ENCODE measurements at places on chromosomes 5 and 9.

GRCh38 chr5:51960617-51961121 is 577.4 kb downstream of the ISL1 start:
- DNase-seq: peak; percentile 41

GRCh38 chr9:122219856-122220672 is 8.7 kb downstream of the LHX6 start:
- no peak for DNase-seq

- DNase-seq: no peak
These were observed 188.3 kb upstream of the MEF2C start for GRCh38 chr5:89071101-89071940.

DNA sequence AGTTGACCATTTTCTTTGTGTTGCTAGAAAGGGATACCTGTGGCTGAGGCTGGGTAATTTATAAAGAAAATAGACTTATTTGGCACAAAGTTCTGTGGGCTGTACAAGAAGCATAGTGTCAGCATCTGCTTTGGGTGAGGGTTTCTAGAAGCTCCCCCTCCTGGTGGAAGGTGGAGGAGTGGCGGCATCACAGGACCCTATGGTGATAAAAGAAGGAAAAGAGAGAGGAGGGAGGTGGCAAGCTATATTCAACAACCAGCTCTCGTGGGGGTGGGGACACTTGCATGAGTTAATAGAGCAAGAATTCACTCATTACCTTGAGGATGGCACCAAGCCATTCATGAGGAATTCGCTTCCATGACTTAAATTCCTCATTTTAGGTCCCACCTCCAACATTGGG is 2041.4 kb upstream of the CDH9 start:
- no peak for DNase-seq

DNA sequence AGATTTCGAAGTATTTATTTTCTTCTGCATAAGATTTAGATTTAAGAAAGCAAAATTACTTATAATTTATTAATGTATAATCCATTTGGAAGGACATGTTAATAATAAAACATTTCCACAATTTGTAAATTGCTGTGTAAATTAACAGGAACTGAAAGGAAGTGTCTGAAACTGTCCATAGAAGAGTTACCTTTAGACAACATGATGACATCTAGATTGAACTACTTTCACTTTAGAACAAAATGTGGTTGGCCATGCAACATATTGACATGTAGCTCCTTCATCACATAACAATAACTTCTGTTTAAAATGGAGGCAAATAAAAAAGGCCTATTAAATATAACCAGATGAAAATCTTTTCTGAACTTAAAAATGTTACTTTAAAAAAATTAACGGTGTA is 1849.5 kb upstream of the ACO1 start:
- no peak for DNase-seq

GRCh38 chr5:21774281-21774680 is 1078.9 kb downstream of the CDH12 start:
- DNase-seq: no peak

GRCh38 chr5:96595300-96596090 is 66.7 kb upstream of the CAST start:
- DNase-seq: peak; percentile 5

GRCh38 chr9:96020792-96021550 is 145.5 kb downstream of the ERCC6L2 start:
- DNase-seq: peak; percentile 18

DNA sequence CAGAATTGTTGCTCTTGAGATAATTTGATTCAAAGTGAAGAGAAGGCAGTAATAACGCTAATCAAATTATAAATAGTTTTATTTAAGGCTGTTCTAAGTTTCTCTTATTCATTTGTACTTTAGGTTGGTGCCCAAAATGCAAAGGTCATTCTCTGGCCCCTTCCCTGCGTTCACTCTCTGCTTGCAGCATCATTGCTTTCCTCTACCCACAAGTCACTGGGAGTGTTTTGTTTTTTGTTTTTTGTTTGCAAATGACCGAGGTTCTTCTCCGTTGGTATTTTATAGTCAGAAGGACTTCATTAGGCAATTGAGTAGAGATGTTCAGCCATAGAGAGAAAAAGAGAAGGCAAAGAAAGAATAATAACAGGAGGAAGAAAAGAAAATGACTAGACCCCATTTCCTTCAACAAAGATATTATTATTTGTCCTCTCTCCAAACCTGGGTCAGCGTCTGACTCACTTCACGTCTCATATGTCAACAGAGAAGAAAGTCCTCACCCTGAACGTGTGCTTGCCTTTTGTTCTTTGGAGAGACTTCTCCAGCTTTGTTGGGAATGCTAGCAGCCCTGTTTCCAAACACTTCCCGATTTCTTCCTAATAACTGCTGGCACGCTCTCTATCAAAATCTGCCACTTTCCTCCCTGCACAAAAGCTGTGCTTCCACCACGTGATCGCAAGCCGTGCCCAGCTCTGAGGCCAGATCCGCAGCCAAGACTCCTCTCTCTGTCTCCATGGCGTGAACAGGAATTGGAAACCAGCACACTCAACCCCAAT is 119.8 kb downstream of the EBF1 start:
- DNase-seq: peak; percentile 73

- peak; percentile 41 for DNase-seq
These were observed 285.8 kb upstream of the ZNF608 start for GRCh38 chr5:125032286-125032685.

DNA sequence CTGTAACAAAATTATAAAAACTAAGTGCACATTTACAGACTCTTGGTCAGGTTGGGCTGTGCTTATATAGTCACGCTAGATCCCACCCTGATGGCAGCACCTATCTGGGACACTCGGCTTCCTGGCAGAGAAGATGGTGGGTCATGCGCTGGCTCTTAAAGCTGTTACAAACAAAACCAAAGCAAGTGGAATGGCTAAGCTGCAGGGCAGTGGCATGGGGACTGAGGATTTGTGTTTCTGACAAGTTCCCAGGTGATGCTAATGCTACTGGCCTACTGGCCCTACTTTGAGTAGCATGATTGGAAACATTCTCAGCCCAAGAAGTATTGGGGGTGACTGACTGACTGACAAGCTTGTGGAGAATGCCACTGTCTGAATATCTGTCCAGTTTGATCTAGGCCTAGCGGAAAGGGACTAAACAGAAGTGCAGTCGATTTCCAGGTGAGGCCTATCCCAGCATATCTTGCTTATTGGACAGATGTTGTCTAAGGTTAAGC is 8.3 kb downstream of the BTF3 start:
- DNase-seq: peak; percentile 23

DNA sequence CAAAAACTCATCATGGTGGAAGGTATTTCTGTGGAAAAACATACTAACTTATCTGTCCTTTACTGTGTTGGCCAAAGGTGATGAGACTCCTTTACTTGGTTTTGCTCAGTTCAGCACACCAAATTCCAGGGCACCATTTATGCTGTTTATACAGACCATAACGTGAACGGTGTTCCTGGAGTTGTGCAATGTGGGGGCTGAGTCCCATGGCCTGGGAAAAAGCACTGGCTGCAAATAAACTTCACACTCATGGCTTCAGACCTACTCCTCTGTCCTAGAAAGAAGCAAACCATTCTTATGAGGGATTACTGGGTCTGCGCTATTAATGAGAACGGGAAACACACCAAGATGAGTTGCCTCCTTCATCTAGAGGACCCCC is 10.4 kb downstream of the FREM1 start:
- no peak for DNase-seq

- DNase-seq: no peak
These were observed 67.7 kb downstream of the SYK start for GRCh38 chr9:90869361-90869760.

GRCh38 chr5:133607451-133607850 is 4.9 kb downstream of the FSTL4 start:
- DNase-seq: peak; percentile 23

GRCh38 chr5:133930061-133930812 is 38.2 kb downstream of the C5orf15 start:
- DNase-seq: no peak

DNA sequence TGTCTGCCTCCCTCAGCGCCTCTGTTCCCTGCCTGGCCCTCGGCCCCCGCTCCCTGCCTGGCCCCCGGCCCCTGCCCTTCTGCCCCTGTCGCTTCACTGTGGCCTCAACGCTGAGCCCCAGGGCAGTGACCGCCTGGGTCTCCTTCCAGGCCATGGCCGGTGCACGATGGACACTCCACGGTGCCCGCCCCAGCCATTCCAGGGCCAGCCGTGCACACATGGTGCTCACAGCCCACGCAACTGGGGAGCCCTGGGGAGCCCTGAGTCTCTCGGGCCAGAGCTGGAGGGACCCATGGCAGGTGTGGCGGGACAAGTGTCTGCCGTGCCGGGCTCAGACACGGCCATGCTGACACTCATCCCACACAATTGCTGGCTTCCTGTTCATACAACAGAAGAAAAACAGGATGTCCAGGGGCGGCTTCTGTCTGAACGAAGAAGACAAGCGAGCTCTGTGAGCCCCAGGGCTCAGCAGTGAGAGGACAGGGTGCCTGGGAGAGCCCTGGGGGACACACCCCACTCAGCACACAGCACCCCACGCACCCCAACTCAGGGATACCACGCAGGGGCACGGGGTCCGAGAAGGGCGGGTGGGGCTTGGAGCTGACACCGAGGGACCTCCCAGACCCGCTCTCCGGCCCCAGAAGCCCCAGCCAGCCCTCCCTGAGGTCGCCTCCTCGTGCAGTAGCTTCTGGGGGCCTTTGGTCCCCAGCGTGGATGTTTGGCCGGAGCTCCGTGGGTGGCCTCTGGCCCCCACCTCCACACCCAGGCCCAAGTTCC is 35.7 kb downstream of the EXD3 start:
- DNase-seq: no peak

DNA sequence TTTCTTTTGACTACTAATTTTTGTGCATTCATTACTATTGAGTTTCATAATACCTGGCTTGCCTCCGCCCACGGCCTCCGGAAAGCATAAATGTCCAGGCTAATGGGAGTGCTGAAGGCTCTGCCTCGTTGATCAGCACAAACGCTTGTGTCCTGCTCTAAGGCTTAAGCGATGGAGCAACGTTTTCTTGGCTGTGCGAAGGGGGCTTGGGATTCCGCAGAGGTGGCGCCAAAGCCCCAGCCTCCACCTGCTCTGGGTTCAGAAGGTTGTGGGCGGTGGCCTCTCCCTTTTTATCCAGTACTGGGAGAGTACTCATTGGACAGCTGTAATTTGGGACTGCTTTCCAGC is 19.7 kb downstream of the ANXA2R start:
- DNase-seq: peak; percentile 42

- no peak for DNase-seq
These were observed 82.3 kb downstream of the MACIR start for GRCh38 chr5:103340717-103341388.

GRCh38 chr9:92463984-92464383 is 18.3 kb downstream of the ASPN start:
- DNase-seq: no peak

DNA sequence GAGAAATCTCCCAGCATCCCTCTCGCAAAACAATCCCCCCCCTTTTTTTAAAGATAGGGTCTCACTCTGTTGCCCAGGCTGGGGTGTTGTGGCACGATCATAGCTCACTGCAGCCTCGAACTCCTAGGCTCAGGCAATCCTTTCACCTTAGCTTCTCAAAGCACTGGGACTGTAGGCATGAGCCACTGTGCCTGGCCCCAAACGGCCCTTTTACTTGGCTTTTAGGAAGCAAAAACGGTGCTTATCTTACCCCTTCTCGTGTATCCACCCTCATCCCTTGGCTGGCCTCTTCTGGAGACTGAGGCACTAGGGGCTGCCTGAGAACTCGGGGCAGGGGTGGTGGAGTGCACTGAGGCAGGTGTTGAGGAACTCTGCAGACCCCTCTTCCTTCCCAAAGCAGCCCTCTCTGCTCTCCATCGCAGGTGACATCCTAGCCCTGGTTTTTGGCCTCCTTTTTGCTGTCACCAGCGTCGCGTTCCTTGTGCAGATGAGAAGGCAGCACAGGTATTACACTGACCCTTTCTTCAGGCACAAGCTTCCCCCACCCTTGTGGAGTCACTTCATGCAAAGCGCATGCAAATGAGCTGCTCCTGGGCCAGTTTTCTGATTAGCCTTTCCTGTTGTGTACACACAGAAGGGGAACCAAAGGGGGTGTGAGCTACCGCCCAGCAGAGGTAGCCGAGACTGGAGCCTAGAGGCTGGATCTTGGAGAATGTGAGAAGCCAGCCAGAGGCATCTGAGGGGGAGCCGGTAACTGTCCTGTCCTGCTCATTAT is 6.8 kb downstream of the CA9 start:
- no peak for DNase-seq

GRCh38 chr9:124665391-124666058 is 105.6 kb downstream of the NR6A1 start:
- no peak for DNase-seq

GRCh38 chr9:4433379-4433778 is 56.9 kb upstream of the SLC1A1 start:
- no peak for DNase-seq

GRCh38 chr5:79982136-79982535 is 8.9 kb downstream of the MTX3 start:
- peak; percentile 67 for DNase-seq

GRCh38 chr9:126228781-126229444 is 97.7 kb upstream of the MVB12B start:
- peak; percentile 84 for DNase-seq

DNA sequence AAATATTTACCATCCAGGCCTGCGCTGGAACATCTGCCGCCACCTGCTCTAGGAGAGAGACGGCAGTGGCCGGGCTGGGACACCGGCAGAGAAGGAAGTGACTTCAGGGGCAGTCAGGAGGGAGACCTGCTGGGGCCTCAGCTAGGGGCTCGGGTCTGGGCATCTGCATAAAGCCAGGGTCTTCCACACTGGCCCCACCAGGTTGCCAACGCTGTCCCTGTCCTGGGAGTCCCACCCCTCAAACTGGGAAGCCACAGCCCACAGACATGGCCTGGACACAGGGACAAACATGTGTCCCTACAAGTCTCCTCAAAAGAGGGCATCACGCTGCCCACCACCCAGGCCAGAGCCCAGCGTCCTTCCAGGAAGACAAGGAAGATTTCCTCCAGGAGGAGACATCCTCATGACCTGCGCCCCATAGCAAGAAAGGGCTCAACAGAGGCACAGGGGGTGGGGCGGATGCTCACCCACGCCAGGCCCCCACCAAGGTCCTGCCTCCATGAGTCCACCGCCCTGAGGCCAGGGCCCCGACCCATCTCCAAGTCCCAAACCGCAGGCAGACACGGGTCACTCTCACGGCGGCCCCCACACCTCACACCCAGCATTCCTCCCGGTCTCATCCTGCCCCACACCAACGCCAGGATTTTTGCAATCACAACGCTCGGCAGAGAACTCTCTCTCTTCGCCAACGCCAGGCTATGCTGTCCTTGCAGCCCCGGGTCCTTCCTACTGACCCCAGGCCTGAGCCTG is 9.0 kb downstream of the VAV2 start:
- DNase-seq: no peak

- DNase-seq: no peak
These were observed 4.1 kb downstream of the NFIL3 start for GRCh38 chr9:91419222-91420191.

GRCh38 chr9:87569518-87569917 is 71.9 kb downstream of the DAPK1 start:
- no peak for DNase-seq

DNA sequence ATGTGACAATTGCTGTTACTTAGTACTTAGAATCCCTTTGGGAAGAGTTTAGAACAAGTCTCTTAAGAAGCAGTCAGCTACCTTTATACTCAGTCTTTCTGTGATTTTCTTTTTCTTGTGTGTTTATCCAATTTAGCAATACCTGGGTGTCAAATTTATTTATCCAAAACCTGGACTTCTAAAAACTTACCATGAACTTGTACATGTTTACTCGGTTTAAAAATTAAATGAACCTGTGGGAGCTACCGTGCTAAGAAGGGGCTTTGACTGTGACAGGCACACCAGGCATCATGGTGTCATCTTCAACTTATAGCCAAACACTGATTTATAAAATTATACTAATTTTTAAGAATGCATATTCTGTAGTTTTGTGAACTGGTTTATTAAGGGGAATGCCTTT is 96.5 kb downstream of the XRCC4 start:
- DNase-seq: no peak
